Stimulated activated CD4-positive, alpha-beta T cell treated with anti-CD3 and anti-CD28 coated beads, Interleukin-15, amount 100 ng/mL, for 24 hours (primary cell): ENCODE measurements at places on chromosomes 2 and 18.

DNA sequence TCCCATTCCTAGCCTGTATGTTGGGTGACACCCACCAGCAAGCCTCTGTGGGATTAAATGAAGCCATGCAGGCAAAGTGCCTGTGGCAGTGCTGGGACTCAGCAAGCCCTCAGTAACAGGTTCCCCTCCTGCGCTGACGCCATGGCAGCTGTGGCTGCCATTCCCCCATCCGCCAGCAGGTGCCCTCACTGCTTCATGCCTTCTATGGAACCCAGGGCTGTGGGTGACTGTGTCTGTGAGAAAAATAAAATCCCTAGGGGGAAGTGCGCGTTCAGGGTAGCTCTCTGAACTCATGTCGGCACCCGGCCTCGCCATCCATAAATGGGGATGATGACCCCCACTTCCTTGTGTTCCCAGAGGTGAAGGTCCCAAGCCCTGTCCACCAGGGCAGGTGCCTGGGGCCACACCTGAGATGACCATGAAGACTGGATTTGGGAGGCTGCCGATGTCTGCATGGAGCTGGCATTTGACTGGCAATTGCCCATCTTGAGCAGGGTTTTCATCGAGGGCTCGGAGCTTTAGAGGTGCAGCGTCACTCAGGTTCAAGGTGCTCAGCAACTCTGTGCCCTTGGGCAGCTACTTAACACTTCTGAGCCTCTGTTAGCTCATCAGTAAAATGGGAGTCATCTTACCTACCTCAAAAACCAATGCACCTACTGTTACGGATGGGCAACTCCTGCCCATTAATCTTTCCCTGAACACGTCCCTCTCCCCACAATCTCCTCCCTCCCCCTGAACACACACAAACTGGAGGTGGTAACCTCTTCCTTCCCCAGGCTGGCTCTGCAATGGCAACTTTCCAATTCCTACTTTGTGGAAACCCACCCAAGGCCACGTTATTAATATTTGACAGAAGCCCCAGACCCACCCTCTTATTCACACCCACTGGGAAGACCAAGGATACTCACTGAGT, 2.9 kb upstream of the MAL start:
- peak; percentile 90 for DNase-seq

GRCh38 chr2:111168528-111169239, 48.0 kb downstream of the BCL2L11 start:
- DNase-seq = peak; percentile 81

DNA sequence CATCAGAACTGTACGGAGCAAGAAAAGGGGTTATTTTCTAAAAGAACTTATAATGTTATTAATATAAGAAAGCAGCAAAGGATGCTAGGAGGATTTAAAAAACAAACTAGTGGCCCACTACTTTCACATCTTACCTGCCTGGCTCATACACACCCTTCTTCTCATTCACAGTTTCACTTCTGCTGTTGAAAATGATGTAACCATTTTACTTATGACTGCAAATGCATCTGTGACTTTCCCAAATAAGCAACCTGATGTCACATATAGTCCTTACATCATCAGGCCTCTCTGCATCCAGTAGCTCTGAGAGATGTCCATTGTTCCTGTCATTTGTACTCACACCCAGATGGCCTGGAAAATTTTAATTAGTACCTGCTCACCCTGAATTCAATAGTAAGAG, 101.8 kb upstream of the MYO3B start:
- DNase-seq = no peak

- no peak for DNase-seq
These were observed 223.6 kb downstream of the CDH20 start for GRCh38 chr18:61556862-61557261.

- peak; percentile 34 for DNase-seq
These were observed at the start of gene KRTCAP3 for GRCh38 chr2:27441958-27442919. Gene KRTCAP3 (plus strand): TSS chr2:27442381. CDS start chr2:27442413, 32 bp downstream.

- peak; percentile 14 for DNase-seq
These were observed 25.9 kb upstream of the LCLAT1 start for GRCh38 chr2:30421026-30421603.

DNA sequence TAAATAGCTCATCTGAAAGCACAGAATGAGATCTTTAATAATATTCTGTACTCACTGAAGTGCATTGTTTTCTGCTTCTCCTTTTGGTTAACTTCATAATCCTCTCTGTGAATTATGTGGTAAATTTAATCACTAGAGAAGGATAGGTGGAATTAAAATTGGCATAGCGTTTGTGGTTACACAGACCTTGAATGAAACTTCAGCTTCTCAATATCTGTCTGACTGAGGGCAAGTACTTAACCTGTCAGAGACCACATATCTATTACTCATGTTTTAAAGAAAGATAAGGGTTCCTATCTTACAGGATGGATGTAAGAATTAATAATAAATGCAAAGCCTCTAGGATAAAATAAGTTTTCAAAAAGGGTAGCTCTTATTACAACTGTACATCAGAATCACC, 861.8 kb downstream of the TRIB2 start:
- DNase-seq = no peak

GRCh38 chr2:112757265-112757664, 7.1 kb downstream of the CKAP2L start:
- DNase-seq = no peak

DNA sequence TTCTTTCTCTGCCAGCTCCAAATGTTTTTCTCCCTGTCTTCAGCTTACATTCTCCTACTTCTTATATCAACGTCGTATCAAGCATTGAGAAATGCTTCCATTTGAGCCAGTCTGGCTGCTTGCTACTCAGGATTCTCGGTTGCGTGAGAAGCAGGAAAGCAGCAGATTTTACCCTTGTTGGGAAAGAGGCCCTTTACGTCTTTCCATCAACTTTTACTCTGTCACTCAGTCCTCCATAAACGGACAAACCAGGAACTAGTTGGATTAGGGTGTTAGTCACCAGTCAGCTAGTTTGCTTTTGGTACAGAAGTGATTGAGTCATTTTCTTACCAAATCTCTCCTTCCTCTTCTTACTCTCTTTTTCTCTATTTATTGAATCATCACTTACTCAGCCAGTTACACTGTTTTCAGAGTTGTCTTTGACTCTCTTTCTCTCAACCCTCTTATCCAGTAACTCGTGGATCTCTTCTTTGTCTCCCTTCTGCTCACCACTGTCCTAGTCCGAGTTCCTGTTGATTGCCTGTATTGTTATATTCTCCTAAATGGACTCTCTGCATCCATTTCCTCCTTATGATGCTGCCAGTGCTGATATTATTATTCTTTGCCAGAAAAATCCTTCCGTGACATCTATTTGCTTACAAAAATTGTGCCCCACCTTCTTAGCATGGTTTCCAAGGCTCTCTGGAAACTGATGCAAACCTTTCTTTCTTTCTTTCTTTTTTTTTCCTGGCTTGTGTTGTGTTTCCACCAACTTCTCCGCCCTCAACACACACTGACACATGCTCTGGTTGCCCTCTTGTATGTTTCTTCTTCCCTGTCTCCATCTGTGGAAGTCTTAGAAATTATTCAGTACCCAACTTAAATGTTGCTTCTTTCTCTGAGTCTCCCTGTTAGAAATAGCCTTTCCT, 61.5 kb downstream of the VRK2 start:
- DNase-seq = no peak

DNA sequence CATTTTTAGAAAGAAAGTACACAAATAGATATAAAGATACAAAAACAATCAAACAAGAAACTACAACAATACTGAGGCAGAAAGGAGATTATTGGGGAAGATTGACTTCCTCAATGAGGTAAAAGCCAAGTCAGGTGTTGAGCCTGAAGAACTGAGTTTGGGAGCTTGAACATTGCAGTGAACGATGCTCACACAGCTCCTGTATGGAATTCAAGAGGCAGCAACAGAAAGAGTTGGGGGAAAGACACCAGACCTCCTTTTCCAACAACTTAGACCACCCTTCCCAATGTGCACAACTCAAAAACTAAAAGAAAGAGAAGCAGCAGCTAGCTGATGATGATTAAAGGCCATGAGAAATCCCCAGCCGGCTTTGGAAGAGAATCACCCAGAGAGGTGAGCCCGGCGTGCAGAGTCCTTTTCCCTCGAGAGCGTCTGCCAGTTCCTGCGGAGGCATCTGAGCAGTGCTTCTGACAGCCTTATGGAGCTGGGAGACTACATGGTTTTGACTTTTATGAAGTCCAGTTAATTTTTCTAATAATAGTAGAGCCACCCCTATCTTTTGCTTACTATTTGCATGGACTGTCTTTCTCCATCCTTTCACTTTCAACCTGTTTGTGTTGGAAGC, 106.9 kb upstream of the RFX8 start:
- no peak for DNase-seq

DNA sequence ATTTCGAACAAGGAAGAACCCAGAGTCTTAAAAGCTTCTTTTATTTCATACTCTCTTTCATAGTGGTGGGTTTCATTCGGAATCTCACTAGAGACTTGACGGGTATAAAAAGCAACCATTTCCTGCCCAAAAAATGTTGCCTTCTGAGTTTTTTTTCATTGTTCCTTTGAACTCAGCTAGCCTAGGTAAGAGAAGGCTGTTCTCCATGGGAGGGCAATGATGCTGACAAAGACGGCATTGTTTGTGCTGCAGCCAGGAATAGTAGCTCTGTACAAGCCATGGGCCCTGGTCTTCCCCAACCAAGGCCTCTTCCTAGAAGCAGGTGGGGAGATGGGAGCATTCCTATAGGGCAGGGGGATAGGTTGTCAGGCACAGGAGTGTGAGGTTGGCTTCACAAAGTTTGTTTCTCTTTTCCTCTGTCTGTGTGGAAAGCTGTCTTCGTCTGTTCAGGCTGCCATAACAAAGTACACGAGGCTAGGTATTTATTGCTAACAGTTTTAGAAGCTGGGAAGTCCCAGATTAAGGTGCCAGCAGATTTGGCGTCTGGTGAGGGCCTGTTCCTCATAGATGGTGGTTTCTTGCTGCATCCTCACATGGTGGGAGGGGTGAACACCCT, 405.1 kb downstream of the NBAS start:
- DNase-seq = no peak

DNA sequence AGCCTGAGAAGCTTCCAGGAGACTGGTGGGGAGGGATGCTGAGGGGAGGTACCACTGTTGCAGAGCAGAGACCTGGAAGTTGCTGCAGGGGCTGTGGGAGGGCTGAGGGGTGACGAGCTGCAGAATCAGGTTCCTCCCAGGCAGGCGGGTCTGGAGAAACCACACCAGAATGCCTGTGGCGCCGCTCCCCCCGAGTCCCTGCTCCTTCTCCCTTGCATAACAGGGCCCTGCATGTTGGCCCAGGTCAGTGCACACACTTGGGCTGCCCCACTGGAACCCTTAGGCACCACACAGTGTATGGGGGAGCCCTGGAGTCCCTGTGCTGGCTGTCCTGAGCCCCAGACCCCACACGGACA, 60.4 kb downstream of the ARL4C start:
- DNase-seq = no peak

DNA sequence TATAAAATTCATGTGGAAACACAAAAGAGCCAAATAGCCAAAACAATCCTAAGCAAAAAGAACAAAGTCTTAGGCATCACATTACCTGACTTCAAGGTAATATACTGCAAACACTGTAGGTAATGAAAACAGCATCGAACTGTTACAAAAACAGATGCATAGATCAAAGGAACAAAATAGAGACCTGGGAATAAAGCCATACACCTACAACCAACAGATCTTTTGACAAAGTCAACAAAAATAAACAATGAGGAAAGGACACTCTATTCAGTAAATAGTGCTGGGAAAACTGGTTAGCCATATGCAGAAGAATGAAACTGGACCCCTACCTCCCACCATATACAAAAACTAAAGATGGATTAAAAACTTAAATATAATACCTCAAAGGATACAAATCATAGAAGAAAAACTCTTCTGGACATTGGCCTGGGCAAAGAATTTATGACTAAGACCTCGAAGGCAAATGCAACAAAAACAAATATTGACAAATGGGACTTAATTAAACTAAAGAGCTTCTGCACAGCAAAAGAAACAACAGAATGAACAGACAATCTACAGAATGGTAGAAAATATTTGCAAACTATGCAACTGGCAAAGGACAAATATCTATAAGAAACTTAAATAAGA, 218.0 kb downstream of the PHLPP1 start:
- no peak for DNase-seq

GRCh38 chr18:37407571-37407970, 158.0 kb downstream of the CELF4 start:
- DNase-seq = no peak

DNA sequence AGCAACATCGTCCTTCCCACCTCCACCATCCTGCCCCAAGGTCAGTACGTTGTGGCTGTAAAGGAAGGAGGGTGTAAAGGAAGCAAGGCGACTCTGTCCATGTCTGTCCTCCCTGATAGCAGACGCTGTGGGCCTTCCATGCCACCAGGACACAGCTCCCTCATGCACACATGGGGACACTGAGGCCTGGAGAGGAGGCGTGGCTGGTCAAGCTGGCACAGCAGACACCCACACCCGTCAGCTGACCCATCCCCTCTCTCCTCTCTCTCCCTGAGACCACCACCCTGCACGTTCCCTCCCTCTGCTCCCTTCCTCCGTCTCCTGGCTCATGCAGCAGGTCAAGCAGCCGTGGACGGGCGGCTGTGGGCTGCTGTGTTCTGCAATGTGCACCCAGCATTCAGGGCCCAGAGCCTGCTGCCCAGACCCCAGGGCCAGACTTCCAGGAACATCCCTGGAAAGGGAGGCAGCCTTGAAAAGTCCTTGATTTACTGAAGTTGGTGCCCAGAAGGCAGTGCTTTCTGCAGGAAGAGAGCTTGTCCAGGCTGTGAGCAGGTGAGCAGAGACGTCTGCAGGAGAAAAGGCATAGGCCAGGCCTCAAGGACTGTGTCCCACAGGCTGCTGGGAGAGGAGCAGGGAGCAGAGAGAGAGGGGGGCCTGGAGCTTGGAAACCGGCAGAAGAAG, 133.6 kb downstream of the DDX1 start:
- no peak for DNase-seq

DNA sequence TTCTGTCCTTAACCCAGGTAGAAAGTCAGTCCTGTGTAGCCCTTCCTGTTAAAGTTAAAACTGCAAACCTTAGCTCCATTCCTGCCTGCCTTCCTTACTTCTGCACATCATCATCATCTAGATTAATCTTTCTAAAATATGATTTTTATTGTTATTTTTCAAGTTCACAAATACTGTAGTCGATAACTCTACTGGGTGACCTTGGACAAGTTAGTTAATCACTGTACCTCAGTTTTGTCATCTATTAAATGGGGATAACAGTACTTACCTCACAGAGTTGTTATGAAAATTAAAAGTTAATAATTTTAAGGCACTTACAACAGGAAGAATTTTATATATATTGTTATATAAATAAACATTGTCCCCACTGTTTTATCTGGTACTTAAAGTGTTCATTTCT, 2.5 kb upstream of the YPEL5 start:
- no peak for DNase-seq

- DNase-seq = no peak
These were observed 26.8 kb downstream of the B3GNT2 start for GRCh38 chr2:62222674-62223073.

DNA sequence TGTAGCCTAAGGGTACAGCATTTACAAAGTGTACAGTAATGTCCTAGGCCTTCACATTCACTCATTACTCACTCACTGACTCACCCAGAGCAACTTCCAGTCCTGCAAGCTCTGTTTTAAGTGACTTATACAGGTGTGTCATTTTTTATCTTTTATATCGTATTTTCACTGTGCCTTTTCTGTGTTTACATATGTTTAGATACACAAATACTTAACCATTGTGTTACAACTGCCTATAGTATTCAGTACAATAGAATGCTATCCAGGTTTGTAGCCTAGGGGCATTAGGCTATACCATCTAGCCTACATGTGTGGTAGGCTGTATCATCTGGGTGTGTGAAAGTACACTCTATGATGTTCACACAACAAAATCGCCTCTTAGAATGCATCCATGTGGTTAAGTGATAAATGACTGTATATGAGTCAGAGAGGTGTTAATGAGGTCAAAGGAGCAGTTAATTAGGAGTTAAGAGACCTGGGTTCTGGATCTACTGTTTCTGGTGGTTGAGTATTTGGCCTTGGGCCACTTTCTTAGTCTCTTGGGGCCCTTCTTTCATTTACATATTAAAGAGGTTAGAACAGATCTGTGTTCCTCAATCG, 149.1 kb downstream of the GREB1L start:
- no peak for DNase-seq
